SW 1271 (cell line): ENCODE measurements at places on chromosomes 5 and 9.

GRCh38 chr9:130746434-130747212 lies 53.0 kb downstream of the EXOSC2 start:
- DNase-seq = no peak

GRCh38 chr9:130588416-130588815 lies 9.0 kb downstream of the FUBP3 start:
- no peak for DNase-seq

GRCh38 chr9:82781921-82782392 lies 281.0 kb downstream of the RASEF start:
- DNase-seq = no peak

- peak; percentile 39 for DNase-seq
Observed at GRCh38 chr5:116032094-116032517, at the start of gene ARL14EPL. Gene ARL14EPL (plus strand): TSS chr5:116032472. CDS start chr5:116051466, 18,994 bp downstream.

GRCh38 chr9:138024131-138024530 lies 146.5 kb downstream of the CACNA1B start:
- no peak for DNase-seq

GRCh38 chr5:180467028-180467975 lies 26.9 kb upstream of the CNOT6 start:
- peak; percentile 30 for DNase-seq

- DNase-seq = no peak
Observed at GRCh38 chr5:82720213-82721086, 356.7 kb downstream of the TMEM167A start.

GRCh38 chr5:181043285-181044092 lies 3.4 kb downstream of the BTNL9 start:
- DNase-seq = no peak

DNA sequence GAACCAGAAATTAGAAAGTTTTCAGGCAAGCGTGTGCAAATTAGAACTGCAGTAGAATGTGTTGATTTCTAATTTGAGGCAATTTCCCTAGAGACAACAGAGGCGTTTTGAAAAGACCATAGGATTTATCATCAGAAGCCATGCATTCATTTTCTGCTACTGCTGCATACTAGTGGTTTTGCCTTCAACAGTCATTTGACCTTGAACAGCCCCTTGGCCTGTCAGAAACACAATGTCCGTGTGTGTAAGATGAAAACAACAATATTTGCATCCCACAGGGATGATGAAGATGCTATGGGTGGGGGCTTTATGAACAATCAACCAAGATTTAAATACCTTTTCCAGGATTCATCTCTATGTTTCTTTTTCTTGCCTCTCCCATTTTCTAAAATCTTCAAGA lies 73.7 kb downstream of the PDE4D start:
- no peak for DNase-seq

DNA sequence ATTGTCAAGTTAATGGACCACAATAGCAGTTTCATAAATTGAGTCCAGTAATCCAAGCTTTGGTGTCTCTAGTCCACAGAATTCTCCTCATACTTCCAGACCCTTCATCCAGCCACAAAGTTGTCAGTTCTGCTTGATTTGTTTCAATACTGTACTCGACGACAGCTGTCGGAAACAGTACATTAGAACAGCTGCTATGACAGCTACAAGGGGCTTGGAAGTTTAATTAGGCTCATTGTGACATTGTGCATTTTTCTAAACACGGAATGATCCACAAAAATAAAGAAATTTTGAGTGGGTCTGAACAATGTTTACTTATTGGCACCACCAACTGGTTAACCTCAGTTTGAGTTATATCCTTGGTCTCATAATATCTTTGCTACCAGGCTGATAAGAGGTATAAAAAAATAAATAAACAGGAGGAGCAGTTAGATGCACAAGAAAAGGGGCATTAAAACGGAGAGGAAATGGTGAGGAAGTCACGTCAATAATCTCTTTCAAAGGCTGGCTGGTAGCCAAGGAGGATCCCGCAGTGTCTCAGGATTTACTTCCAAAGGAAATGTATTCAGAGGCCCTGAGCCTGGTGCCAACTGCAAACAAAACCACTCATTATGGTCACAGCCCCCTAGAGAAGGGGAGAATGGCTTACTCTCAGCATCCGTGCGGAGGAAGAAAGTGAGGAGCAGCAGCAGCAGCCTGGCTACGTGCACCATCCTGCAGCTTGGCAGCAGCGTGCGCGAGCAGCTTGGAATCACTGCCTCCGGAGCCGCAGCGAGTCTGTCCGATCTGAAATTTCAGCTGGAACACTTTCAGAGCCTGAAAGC lies 933.8 kb upstream of the DMAC1 start:
- DNase-seq = no peak

GRCh38 chr9:127262602-127263001 lies 2.0 kb upstream of the GARNL3 start:
- no peak for DNase-seq

- DNase-seq = no peak
Observed at GRCh38 chr5:167798448-167798847, 493.0 kb upstream of the WWC1 start.

GRCh38 chr5:170632266-170632984 lies 128.6 kb downstream of the KCNIP1 start:
- DNase-seq = no peak

DNA sequence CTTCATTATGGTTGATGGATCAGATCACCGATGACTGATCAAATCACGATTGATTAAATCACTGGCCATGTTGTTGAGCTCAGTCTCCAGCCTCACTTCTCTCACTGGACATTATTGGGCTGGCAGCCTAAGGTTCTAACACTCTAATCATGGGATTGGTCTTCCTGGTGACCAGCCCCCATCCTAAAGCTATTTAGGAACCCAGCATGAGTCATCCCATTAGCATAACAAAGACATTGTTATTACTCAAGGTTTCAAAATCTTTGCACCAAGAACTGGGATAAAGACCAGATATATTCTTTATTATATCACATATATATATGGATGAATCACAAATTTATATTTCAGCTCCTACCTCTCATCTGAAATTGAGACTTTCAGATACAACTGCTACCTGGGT lies 272.1 kb upstream of the IL12B start:
- no peak for DNase-seq

DNA sequence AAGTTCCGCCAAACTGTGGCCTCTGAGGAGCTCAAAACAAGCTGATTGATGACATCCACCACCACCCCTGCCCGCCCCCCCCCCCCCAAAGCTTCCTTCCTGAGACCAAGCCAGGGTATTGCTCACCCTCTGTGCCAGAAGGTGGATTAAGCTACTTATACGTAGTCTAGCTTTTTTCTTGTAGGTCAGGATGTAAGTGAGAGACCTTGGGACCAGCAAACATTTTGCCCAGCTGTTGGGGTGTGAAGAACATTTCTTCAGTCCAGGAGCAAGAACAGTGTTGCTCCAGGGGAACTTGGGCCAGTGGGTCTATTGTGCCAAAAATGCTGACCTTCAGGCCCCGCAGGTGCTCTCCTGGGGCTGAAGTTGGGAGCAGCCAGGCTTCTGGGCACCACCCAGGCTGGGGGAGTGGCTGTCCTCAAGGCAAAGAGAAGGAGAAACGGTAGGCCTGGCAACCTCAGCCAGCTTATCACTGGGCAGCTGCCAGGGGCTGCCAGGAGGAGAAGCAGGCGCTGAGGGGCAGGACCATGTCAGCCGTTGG lies 18.0 kb downstream of the NEURL1B start:
- no peak for DNase-seq

- no peak for DNase-seq
Observed at GRCh38 chr5:31244921-31245320, 51.4 kb downstream of the CDH6 start.

DNA sequence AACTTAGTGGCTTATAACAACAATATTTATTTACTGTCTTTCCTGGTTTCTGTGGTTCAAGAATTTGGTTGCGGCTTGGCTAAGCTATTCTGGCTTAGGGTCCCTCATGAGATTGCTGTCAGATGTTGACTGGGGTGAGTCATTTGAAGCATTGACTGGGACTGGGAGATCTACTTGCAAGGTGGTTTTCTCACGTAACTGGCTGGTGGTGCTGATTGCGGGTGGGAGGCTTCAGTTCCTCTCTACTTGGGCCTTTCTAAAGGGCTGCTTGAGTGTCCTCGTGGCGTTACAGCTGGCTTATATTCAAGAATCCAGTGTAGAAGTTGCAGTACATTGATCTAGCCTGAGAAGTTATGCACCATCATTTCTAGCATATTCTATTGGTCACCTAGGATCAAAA lies 218.5 kb upstream of the ELAVL2 start:
- no peak for DNase-seq

GRCh38 chr5:128782446-128782845 lies 182.8 kb upstream of the SLC27A6 start:
- DNase-seq = no peak

GRCh38 chr9:124263800-124264426 lies 6.2 kb downstream of the NEK6 start:
- no peak for DNase-seq

GRCh38 chr5:180316586-180316985 lies 24.7 kb upstream of the MAPK9 start:
- DNase-seq = no peak

- DNase-seq = no peak
Observed at GRCh38 chr5:162939991-162940390, 497.4 kb upstream of the CCNG1 start.

GRCh38 chr5:139638090-139638735 lies 9.9 kb upstream of the CXXC5 start:
- DNase-seq = no peak
